ENCODE measurements at places on chromosomes 11 and 22.
A peak's percentile ranks its signal among the peaks of the same experiment; 100 is the strongest.

- peak; percentile 13 for DNase-seq
Measured at GRCh38 chr11:23263466-23263865, 403.2 kb upstream of the CCDC179 start.

GRCh38 chr11:1966531-1966930 lies 19.4 kb downstream of the MRPL23 start:
- DNase-seq, result no peak

GRCh38 chr11:57818812-57819211 lies 57.2 kb downstream of the CTNND1 start:
- no peak for DNase-seq

GRCh38 chr11:3736816-3737215 lies 60.5 kb downstream of the NUP98 start:
- no peak for DNase-seq

GRCh38 chr22:36714110-36714509 lies 10.6 kb upstream of the CACNG2 start:
- no peak for DNase-seq

Data from tongue (tissue), 3 donors.